ENCODE measurements at places on chromosomes 12 and 14.

- no peak for DNase-seq
These were observed 95.9 kb downstream of the TSPAN9 start for GRCh38 chr12:3173008-3173553.

GRCh38 chr12:94721173-94721572 is 70.8 kb upstream of the TMCC3 start:
- no peak for DNase-seq

DNA sequence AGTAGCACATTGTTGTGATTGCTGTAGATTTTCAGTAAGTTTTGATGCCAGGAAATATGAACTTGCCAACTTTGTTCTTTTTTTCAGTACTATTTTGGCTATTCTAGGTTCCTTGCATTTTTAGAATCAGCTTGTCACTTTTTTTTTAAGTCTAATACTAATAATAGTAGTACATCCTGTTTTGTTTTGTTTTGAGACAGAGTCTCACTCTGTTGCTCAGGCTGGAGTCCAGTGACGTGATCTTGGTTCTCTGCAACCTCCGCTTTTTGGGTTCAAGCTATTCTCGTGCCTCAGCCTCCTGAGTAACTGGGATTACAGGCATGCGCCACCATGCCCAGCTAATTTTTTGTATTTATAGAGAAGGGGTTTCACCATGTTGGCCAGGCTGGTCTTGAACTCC is 16.5 kb downstream of the PWP1 start:
- DNase-seq, result no peak

GRCh38 chr14:30266290-30266689 is 292.7 kb upstream of the G2E3 start:
- no peak for DNase-seq

- DNase-seq, result no peak
These were observed 5.9 kb downstream of the GSG1 start for GRCh38 chr12:13097491-13098011.

DNA sequence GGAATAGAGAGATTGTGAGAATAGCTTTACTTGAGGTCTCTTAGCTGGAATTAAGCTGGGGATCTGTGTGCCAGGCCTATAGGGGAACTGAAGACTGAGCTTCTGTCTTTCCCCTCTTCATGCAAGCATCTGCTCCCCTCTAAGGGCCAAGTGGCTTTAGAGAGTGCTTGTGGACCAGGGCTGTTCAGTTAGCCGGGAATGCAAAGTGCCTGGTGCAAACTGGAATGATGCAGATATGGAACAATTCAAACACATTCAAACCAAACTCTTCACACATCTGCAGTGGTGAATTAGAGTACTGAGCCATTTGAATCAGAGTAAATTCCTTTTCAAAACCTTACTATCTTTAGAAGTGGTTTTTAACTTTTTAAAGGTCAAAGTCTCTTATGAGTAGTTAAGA is 99.0 kb downstream of the LIN7A start:
- peak; percentile 18 for DNase-seq

DNA sequence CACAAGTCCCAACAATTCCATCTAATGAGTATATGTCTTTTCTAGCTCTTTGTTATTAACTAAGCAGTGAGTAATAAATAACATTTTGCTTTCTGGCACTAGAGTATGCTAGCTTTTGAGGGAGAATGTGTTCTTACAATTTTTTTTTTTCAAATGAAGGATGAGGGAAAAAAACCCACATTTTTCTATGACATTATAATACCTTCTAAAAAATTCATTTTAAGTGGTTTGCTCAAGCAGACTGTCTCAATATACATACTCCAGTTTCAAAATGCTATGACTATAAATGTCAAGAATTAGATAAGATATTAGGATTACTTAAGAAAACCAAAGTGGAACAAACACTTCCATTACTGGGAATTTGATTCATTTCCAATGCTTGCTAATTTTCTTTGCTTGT is 394.6 kb downstream of the C12orf75 start:
- no peak for DNase-seq

DNA sequence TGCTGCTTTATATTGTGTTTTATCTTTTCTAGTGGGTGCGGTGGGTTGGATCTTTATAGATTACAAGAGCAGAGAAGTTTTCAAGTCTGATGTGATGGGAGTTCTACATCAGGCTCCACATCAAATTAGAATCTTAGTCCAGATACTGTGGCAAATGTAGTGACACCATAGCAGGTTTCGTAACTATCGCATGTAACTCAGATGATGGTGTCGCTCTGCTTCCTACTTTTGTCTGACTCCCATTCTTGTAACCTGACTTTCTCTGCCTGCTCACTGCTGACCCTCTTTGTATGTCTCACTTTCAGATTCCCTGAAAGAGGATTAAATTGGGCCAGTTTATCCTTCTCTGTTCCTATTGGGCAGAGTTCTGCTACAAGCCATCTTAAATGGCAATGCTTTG is 22.8 kb upstream of the FBXO34 start:
- no peak for DNase-seq

DNA sequence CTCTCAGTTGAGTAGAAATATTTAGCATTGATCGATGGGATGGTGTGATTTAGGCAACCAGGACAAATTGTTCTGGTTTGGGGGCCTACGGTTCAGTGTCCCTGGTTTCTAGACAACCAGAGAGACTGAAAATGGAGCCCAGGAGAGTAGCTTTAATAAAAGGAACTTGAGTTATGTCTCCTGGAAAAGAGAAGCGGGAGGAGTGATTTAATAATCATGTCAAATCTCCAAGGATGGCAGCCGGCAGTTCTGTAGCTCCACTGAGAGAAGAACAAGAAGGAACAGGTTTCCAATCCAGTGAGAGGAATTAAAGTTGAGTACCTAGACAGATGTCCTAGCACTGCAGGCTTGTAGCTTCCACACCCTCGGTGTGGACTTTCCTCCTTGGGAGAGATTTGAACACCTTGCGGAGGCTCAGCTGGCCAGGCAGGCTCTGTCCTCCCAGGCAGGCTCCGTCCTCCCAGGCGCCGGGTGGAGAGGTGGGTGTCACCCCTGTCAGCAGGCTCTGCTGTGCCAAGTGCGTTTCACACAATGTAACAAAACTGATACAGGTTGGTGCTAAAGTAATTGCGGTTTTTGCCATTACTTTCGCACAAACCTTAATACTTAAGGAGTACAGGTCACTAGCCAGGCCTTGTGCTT is 45.9 kb downstream of the SLC6A12 start:
- no peak for DNase-seq

DNA sequence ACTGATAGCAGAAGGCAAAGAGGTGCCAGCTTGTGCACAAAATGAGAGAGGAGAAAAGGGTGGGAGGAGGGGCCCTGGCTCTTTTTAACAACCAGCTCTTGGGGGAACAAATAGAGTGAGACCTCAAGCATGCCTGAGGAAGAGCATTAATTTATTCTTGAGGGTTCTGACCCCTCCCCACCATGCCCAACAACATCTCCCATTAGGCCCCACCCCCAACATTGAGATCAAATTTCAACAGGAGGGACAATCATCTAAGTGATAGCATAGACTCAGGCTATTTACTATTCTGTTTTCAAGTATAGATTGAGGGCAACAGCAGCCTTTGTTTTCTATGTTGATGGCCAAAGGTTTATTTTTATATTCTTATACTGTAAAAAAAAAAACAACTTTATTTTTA is 59.7 kb downstream of the FUT8 start:
- no peak for DNase-seq
